Left hindlimb (tissue), 1 donor: ENCODE measurements at places on chromosomes 3 and 15.

GRCh38 chr15:62951481-62951880, 91.1 kb upstream of the TPM1 start:
- no peak for DNase-seq

DNA sequence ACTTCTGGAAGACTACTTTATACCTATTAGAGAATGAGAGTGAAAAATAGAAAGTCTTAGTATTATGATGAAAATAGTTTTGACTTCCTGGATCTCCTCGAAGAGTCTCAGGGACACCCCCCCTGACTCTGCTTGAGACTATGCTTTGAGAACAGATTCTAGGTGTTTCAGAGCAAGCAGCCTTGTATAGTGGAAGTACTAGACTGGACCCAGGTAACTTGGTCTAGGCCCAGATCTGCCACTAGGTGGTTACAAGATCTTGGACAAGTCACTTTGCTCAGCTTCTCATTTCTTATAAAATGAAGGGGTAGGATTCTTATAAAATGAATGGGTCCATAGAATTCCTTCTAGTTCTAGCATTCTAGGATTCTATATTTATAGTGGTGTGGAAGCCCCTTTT, 9.1 kb downstream of the ABHD5 start:
- no peak for DNase-seq

DNA sequence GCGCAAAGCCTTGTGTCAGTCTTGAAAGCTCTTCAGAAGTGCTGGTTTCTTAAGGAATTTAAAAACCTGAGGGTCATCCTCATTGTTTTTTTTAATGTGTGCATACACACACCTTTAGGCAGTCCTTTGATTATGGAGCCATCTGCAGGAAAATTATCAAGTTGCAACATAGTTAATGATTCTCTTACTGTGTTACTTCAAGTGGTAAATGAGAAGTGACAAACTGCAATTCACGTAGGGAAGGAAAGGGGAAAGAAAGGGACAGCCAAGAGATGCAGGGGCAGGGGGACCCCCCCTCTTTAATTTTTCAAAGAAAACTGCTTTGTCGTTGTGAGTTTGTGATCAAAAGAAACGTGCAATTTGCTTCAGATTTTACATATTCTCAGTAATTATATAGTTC, 162.4 kb upstream of the CGNL1 start:
- no peak for DNase-seq

- DNase-seq: no peak
Observed at GRCh38 chr3:188326111-188326510, 172.2 kb downstream of the LPP start.

DNA sequence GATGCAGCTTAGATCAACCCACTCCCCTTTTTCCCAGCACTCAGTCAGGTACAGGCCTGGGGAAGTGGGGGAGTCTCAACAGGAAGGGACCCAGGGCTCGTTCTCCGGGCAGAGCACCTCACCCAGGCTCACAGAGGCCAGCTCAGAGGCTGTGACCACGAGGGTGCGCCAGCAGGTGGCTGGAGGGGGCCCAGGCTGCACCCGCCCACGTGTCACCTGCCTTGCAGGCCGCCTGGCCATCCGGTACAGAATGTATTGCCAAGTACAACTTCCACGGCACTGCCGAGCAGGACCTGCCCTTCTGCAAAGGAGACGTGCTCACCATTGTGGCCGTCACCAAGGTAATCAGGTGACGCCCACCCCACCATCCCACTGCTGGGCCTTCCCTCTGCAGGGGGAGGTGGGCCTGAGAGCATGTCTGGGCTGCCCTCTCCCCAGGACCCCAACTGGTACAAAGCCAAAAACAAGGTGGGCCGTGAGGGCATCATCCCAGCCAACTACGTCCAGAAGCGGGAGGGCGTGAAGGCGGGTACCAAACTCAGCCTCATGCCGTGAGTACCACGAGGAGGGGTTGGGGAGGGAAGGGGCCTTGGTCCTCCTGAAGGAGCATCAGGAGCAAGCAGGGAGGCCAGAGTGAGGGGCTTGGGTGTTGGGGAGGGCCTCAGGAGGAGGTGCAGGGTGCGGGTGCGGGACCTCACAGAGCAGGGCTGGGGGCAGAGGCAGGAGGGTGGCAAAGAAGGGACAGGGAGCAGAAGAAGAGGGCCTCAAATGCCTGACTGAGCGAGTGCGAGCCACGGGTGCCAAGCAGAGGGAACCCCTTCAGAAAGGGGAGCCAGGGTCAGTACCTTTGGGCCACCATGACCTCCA, 14.0 kb upstream of the LMAN1L start:
- no peak for DNase-seq

DNA sequence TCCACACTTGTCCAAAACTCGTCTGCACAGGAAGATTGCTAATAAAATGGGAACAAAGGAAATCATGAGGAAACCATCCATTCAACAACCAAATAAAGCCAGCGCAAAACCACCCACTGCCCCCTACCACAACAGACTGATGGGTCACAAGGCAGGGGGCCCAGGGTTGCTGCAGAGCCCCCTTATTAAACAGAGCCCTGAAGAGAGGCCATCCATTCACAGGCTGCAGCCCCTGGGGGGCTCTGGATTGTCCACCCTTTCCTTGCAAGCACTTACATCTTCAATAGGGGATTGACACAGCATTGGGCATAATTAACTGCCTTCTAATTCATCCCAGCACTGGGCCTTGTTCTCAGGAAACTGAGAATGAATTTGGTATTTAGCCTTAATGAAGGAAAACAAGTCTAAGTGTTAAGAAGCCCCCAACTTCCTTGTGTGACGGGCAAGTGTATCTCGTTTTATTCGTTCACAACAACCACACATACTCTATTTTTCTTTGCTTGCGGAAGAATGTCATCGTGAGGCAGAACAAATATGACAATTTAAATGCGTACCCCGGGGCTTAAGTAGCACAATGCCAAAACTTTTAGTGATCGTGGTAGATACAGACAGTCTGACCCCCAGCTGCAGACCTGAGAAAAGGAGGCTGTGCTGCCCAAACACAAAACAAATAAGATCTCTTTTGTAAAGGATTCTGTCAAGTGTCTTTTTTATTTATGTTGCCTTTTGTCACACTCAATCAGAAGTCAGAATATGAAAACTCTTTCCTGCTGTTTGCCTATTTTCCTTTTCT, 144.0 kb downstream of the SEMA6D start:
- no peak for DNase-seq

GRCh38 chr15:69668039-69668705, 215.6 kb downstream of the RPLP1 start:
- no peak for DNase-seq

GRCh38 chr3:73685061-73685460, 60.3 kb upstream of the PDZRN3 start:
- DNase-seq: no peak

DNA sequence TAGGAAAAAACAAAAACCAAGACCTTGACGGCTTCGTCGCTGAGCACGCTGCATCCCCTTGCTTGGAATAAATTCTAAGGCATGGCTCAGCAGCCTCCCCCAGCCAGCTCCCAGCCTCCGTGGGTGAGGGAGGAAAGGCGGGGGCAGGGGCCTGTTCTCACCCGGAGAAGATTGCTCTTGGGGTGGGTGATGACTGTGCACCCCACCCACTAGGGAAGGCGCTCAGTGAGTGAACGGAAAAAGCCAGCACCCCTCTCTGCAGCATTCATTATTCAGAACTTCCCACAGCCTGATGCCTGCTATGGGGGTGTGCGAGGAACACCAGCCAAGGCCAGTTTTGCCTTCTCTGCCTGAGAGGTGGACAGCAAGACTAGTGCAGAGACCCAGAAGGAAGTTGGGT, 19.3 kb upstream of the NTRK3 start:
- no peak for DNase-seq

DNA sequence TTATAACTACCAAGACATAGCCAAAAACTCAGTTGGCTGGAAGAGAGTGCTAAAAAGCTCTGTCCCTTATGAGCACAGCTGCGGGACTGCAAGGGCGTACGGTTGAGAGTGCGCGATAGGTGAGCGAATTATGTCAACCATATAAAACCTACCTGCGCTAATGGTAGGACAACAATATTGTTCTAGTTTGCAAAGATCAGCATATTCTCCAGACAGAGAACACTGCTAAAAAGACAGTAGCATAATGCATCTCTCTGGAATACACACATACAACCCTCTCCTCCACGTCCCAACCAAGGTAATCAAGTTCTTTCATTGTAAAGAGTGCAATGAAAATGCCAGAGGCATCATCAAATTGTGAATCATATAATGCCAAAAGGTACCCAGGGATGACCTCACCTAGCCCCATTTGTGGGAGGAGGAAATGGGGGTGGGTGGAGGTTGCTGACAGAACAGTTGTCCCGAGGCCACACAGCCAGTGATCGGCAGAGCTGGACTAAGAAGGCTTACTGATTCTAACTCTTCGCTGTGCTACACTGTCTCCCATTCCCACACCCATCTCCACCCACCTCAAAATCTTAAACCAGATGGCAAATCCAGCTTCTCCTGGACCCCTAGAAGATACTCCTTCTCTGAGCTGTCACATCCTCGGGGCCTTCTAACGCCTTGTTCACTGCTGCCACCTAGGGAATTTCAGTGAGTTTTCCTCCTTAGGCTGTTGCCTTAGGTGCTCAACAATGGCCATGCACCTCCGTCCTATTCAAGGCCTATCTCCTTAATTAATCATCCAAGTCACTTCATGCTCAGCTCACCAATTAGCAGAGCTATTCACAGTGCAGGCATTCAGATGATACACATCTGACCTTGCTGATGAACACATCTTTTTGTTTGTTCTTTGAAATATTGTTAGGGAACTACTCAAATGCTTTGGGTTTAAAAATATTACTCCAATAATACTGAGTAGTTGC, 60.7 kb downstream of the RPL22L1 start:
- no peak for DNase-seq

GRCh38 chr3:100149713-100150415, 35.6 kb upstream of the FILIP1L start:
- DNase-seq: no peak
